ENCODE measurements at places on chromosomes 1 and 21.

DNA sequence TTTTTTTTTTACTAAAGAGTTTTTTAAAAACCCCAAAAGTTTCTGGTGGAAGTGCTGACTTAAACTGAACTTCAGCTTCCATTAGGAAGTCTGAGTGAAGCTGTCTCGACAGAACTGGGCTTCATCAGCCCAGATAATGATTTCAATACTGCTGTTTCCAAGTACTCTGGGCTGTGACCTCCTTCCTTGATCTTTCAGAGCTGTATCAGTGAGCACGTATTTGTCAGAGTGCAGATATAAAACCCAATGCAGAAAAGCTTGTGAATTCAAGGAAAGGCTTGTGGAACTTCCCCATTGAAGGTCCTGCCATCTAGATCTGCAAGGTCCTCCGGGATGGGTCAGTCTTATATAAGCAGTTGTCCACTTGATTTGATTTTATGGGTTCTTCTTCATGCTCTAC, 50.1 kb upstream of the RGS21 start:
- no peak for DNase-seq

DNA sequence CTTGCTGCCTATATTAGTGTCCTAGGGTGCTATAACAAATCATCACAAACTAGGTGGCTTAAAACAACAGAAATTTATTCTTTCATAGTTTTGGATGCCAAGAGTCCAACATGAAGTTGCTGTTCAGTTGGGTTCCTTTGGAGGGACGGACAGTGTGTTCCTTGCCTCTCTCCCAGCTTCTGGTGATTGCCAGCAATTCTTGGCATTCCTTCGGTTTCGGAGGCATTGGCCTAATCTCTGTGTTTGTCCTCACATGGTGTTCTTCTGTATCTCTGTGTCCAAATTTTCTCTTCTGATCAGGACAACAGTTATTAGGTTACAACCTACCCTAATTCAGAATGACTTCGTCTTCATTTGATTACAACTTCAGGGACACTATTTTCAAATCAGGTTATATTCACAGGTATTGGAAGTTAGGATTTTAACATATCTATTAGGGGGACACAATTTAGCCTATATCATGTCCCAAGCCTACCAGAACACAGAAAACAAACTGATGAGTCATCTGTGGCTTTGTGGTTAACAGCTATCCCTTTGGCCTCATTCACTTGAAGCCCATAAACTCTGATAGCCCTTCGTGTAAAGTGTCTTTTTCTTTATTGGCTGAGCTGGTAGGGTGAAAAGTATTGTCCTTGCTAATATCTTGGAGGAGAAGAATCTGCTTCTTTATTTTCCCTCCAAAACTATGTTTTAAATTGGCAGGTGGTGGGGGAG, 83.2 kb upstream of the PAPPA2 start:
- no peak for DNase-seq

GRCh38 chr1:214386747-214387146, 105.8 kb downstream of the SMYD2 start:
- DNase-seq = no peak

DNA sequence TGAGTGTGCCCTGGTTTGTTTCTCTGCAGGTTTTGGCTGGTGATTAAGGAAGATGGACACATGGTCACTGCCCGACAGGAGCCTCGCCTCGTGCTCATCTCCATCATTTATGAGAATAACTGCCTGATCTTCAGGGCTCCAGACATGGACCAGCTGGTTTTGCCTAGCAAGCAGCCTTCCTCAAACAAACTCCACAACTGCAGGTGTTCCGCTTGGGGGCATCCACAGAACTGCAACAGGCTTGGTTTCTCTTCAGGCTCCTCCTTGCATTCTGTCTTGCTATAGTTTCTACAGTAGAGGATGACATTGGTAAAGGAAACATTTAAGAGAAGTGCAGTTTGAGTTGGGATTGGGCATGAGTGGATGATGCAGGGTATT, 6.8 kb downstream of the MTARC2 start:
- no peak for DNase-seq

- no peak for DNase-seq
These were observed 56.6 kb downstream of the AGPAT3 start for GRCh38 chr21:43921571-43921978.
